ENCODE measurements at places on chromosomes 16 and 17.

DNA sequence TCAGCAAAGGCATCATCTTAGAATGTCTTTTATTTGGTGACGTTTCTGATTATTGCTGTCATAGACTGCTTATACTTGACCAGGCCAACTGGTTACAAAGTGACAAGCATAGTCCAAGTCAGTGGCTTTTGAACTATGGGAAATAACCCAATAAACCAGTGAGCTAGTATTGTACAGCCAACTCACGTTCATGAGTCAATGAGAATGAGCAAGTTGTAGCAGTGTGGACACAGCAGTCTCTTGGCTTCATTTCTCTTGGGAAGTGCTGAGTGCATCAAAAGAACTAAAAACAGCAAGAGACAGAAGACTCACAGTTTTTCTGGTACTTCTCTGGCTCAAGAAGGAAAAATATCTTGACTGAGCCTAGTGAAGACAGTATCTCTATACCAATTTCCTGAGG is 36.9 kb upstream of the CRISPLD2 start:
- no peak for DNase-seq

DNA sequence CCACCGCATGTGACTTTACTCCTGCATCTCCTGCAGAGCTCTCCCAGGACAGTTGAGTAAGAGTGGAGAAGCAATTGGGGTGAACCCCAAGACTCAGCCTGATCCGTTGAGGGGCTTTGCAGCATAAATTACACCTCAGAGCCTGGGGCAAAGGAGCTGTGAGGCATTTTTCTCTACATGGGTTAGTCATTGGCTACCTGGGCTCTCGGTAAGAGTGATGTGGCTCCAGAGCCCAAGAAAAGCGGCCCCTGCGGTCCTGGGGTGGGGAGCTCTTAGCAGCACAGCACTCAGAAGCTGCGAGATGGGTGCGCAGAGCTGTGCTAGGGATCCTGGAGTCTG is 40.4 kb upstream of the C16orf78 start:
- no peak for DNase-seq

GRCh38 chr16:29700253-29700987 is 21.4 kb downstream of the QPRT start:
- DNase-seq, result peak; percentile 76

GRCh38 chr16:23249830-23250229 is 52.3 kb upstream of the SCNN1B start:
- no peak for DNase-seq

GRCh38 chr16:10497132-10498101 is 83.0 kb downstream of the EMP2 start:
- DNase-seq, result no peak

- DNase-seq, result no peak
These were observed 142.5 kb downstream of the IRX3 start for GRCh38 chr16:54143934-54144571.

GRCh38 chr17:33267851-33268548 is 25.1 kb downstream of the ASIC2 start:
- DNase-seq, result no peak

DNA sequence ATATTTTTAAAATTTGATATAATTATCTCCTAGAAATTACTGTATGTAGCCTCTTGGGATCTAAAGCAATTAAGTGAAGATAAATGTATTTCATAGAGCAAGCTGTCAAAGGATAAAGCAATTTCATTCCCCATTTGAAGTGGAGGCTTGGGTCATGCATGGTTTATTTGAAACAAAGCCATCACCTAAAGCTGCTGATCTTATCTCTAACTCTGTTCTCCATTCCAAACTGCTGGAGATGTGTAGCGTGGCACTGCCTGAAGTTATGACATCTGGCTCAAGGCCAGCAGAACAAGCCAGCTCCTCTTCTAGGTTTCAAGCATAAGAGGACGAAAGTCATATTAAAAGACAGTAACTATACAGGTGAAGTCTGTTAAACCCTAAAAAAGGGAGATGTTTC is 83.9 kb downstream of the HIC1 start:
- peak; percentile 66 for DNase-seq

DNA sequence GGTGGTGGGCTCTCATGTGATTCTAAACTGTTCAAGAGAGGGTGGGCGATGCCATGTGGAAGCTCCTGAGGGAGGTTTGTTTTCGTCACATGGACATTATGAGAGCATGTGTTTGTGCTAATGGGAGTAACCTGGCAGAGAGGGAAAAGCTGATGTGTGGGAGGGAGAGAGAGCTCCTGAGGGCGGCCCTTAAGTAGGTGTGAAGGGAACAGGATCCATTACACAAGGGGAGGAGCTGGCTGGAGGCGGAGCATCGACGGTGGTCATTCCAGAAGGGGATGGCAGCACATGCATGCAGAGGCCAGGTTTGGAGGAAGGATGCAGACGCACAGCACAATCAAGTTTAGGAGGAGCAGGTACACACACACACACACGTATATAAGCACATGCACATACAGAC is 197.5 kb downstream of the RPTOR start:
- no peak for DNase-seq

All from NCI-H2171 (cell line).